ENCODE measurements at places on chromosomes 11 and 22. TPM values are rescaled to one million over a fixed set of nuclear protein-coding genes. Genes with fewer than 3 reads are reported as not detected.
A peak's percentile ranks its signal among the peaks of the same experiment; 100 is the strongest.

ZDHHC8 gene
- total RNA-seq, result 35.5 TPM

KIF18A gene
- 0.12 TPM for total RNA-seq

GRCh38 chr11:77236901-77237300 lies 64.6 kb downstream of the GDPD4 start:
- H3K4me3 ChIP-seq, result no peak overlapping the region
- no peak overlapping the region for H3K27ac ChIP-seq
- no peaks in the 10 kb centered on the region for H3K4me1 ChIP-seq
- no peak for DNase-seq
- H3K27me3 ChIP-seq, result no peaks in the 10 kb centered on the region
- H3K36me3 ChIP-seq, result no peaks in the 10 kb centered on the region

DNA sequence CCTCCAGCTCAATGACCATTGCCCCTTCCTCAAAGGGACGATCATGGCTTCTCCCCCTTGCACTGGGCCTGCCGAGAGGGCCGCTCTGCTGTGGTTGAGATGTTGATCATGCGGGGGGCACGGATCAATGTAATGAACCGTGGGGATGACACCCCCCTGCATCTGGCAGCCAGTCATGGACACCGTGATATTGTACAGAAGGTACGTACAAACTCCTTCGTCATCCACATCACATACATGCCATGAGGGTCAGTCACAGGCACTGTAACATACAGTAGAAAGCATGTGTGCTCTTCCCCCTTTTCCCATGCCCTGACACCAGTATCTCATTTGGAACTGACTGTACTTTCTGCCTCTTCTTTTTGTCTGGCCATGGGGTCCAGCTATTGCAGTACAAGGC lies 4.0 kb downstream of the TAF10 start:
- peaks cover 72% of the 10 kb centered on the region for H3K4me1 ChIP-seq
- peak overlapping the region; percentile 93 for H3K27ac ChIP-seq
- H3K4me3 ChIP-seq, result peak overlapping the region; percentile 80
- peaks cover 3% of the 10 kb centered on the region for H3K36me3 ChIP-seq
- peak; percentile 6 for DNase-seq
- H3K27me3 ChIP-seq, result no peaks in the 10 kb centered on the region

DNA sequence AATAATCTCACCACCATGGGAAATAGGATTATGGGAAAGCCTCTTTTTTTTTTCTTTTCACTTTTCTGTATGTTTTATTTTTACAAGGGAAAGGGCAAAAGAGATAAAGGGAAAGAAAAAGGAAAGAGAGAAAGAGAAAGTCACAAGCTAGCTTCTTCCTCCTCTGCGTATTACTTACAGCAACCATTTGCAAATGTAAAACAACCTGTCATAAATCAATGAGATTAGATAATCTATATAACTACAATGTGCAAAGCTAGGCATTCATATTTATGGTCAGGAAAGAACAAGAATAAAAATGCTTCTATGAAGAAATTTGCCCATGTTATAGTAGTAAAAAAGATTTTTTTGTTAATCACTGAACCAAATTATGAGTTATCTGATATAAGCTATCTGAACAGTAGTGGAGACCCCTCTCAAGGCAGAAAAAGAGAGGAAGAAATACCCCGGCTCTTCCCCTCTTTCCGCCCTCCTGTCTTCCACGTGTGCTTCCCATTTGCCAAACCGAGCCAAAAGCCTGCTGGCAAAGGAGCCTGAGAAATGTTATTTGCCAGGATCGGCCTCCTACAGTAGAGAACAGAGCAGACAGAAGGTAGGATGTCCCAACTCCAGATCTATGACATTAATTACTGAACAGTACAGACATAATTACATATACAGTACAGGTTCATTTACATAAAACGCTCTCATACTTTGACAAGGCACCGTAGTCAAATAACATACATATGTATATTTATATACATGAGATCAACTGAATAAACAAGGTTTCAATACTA lies 50.2 kb downstream of the ARHGAP32 start:
- H3K4me1 ChIP-seq, result no peaks in the 10 kb centered on the region
- no peaks in the 10 kb centered on the region for H3K27me3 ChIP-seq
- no peaks in the 10 kb centered on the region for H3K36me3 ChIP-seq
- DNase-seq, result no peak

DNA sequence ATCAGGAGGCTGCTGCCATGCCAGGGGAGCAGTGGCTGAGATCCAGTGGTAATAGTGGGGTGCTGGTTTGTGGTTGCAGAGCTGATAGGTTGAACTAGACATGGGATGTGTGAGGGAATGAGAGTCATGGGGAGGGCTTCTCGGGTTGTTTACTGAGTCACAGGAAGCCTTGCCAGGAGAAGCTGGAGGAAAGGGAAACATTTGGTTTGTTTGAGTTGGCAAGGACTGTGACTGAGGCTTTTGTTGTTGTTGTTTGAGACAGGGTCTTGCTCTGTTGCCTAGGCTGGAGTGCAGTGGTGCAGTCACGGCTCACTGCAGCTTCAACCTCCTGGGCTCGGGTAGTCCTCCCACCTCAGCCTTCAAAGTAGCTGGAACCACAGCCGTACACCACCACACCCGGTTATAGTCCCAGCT lies 49.3 kb downstream of the CABIN1 start:
- H3K4me1 ChIP-seq, result peaks cover 20% of the 10 kb centered on the region
- no peaks in the 10 kb centered on the region for H3K27me3 ChIP-seq
- DNase-seq, result no peak
- H3K36me3 ChIP-seq, result peaks cover 88% of the 10 kb centered on the region
- H3K27ac ChIP-seq, result no peak overlapping the region

GRCh38 chr11:134358165-134358855 lies 26.5 kb downstream of the GLB1L2 start:
- peaks cover 45% of the 10 kb centered on the region for H3K27me3 ChIP-seq
- DNase-seq, result no peak
- H3K4me1 ChIP-seq, result no peaks in the 10 kb centered on the region
- H3K4me3 ChIP-seq, result no peak overlapping the region

DNA sequence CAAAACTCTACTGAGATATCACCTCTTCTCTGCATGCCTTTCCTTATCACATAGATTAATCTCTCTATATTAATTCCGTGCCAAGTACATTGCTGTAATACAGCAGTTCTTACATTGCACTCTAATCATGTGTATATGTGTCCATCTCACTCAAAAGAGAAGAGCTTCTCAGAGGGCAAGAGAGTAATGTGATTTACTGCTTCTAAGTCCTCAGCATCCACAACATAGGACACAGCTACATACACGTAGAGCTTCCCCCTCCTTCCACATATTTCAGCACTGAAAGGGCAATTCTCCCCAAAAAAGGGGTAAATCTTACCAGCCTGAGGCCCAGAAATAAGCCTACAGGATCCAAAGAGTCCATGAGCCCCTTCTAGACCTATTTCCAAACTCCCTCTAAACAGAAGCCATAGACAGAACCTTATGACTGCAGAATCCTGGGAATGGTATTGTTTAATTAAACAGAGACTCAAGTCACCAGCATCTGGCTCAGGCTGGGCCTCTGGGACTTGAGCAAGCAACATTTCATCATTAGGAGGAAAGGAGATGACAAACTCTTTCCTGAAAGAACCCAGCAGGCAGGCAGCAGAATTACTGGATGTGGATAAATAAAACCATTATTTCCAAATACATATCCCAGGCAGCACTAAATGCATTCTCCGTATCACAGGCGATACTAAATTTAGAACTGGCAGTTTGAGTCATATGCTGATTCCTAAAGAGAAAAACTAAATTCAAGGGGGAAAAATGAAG lies 87.2 kb downstream of the KCNC1 start:
- H3K4me1 ChIP-seq, result peaks cover 17% of the 10 kb centered on the region
- H3K4me3 ChIP-seq, result no peak overlapping the region
- DNase-seq, result peak; percentile 21
- H3K27me3 ChIP-seq, result no peaks in the 10 kb centered on the region
- H3K27ac ChIP-seq, result peak overlapping the region; percentile 73

DNA sequence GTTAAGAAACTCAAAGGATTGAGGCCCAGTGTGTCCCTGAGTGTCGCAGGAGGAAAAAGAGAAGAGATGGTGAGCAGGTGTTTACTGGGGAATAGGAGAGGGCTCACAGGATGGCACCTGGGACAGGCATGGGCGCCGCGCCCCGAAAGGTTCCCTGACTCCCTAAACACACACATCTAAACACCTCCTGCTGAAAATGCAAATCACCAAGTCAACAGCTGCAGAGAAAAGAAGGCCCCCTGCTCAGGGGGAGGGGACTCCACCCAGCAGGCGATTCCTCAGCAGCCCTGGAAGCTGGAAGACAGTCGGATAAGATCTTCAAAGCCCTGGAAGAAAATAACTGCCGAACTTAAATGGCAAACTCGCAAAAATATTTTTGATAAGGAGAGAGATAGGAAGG lies 377.2 kb downstream of the BRD1 start:
- no peaks in the 10 kb centered on the region for H3K27me3 ChIP-seq
- no peak overlapping the region for H3K4me3 ChIP-seq
- no peak overlapping the region for H3K27ac ChIP-seq
- no peak for DNase-seq
- H3K4me1 ChIP-seq, result no peaks in the 10 kb centered on the region

GRCh38 chr11:94325681-94326080 lies 21.3 kb downstream of the IZUMO1R start:
- no peaks in the 10 kb centered on the region for H3K4me1 ChIP-seq
- H3K27me3 ChIP-seq, result no peaks in the 10 kb centered on the region
- H3K27ac ChIP-seq, result no peak overlapping the region
- DNase-seq, result no peak
- H3K4me3 ChIP-seq, result no peak overlapping the region
- H3K36me3 ChIP-seq, result no peaks in the 10 kb centered on the region

GRCh38 chr22:27725661-27726060 lies 75.9 kb downstream of the MN1 start:
- no peak overlapping the region for H3K4me3 ChIP-seq
- H3K27ac ChIP-seq, result peak overlapping the region; percentile 75
- H3K36me3 ChIP-seq, result no peaks in the 10 kb centered on the region
- H3K27me3 ChIP-seq, result no peaks in the 10 kb centered on the region
- H3K4me1 ChIP-seq, result peaks cover 20% of the 10 kb centered on the region

Measured in heart right ventricle (tissue), 16 donors.